ENCODE measurements at places on chromosomes 3 and 15.

- peak; percentile 50 for DNase-seq
Observed at GRCh38 chr3:150761831-150762661, 923 bp downstream of the SIAH2 start.

- no peak for DNase-seq
Observed at GRCh38 chr3:125194849-125195601, 17.5 kb downstream of the SLC12A8 start.

GRCh38 chr3:11539218-11539617, 104.5 kb downstream of the VGLL4 start:
- no peak for DNase-seq

- no peak for DNase-seq
Observed at GRCh38 chr3:179536256-179536655, 26.5 kb upstream of the ACTL6A start.
